ENCODE measurements at places on chromosomes 1 and 21.

DNA sequence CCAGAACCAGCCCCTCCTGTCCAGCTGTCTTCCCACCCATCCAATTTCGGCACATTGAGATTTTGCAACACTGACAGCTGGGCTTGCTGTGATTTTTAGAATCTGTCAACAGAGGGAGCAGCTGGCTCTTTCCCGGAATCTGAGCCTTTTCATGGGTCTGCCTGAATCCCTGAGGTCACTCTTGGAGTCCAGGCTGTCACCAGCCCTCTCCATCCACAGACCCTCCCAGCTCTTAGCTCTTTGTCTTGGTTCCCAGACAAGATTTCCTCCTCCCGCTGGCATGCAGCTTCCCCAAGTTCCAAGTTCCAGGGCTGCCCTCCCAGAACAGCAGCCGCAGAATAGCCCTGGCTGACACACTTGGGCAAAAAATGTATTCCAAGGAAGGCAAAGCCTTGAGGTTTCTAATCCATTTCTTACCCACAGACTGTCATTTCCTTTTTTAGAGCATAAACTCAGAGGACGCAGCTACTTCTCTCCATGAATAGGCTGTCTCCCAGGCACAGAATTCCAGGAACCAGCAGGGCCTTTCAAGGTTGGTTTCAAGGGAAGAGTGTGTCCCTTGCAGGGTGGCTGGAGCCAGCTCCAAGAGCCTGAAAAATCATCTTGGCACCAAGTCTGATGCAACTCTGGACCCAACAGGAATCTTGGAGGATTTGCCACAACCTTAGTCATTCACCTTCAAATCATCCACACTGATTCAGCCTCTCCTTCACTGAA lies 7.1 kb upstream of the TMEM61 start:
- DNase-seq = peak; percentile 52

DNA sequence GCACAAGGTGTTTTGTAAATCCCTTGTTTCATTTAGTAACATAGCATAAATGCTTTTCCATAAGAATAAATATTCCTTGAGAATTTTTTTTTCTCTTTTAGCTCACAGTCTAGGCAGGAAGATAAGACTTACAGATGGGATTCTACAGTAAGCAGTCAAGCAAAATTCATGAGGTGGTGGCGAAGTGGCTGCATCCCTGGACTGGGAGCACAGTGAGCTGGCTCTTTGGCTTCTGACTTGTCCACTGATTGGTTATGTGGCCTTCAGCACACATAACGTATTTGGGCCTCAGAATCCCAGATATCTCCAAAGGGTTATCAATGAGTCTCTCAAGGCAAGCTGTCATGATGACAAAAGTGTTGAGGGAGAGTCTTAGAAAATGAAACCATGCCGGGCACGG lies 99.8 kb downstream of the EBNA1BP2 start:
- no peak for DNase-seq

- no peak for DNase-seq
Observed at GRCh38 chr1:206829282-206829681, 36.1 kb upstream of the IL20 start.

- no peak for DNase-seq
Observed at GRCh38 chr1:101120868-101121267, 95.3 kb upstream of the DPH5 start.

DNA sequence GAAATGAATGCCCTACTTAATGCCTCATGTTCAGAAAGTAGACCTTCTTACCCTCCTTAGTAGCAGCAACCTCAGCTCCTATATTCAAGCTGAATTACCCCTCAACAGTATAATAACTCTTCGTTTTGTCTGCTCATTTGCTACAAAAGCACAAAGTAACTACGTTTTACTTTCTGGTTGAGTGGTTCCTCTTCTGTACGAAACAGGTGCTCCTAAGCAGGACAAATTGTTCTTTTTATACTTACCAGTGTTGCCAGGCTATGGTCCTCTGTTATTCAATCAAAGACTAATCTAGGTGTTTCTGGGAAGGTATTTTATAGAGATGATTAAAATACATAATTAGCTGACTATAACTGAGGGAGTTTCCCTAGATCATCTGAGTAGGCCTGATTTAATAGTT lies 484.2 kb upstream of the ADAMTS5 start:
- no peak for DNase-seq

DNA sequence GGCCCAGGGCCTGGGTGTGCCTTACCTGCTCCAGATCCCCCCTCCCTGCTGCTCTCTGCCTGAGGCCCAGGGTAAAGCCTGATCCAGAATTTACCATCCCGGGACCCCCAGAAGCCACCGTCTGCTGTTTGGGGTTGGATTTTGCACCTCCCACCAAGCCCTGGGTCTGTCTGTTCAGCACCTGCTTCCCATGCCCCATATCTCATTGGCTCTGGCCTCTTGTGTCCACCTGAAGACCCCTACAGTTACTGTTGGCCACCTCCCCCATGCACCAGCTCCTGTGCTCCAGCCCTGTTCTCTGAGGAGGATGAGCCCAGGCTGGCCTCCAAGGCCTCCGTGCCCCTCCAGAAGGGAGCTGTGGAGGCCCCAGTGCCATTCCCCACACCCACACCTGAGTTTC lies 113.9 kb downstream of the GRIK3 start:
- DNase-seq = no peak

GRCh38 chr1:240854367-240854766 lies 242.4 kb upstream of the GREM2 start:
- DNase-seq = no peak

DNA sequence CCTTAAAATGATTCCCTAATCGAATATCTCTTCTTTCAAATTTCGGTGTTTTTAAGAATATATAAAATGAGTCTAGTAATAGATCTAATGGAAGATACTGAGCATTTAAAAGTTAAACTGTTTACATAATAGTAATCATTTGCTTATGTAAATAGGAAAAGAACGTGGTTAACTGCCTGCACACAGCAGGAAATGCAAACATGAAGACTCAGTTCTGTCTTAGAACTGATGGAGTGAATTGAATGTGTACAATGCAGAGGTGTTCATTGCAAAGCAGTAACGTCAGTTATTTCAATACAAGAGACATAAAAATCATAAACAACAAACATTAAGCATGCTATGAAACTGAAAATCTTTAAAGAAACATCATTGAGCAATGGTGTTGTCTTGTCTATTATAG lies 359.4 kb upstream of the ADAMTS5 start:
- no peak for DNase-seq

GRCh38 chr1:31122101-31122735 lies 56.7 kb upstream of the PUM1 start:
- DNase-seq = no peak

DNA sequence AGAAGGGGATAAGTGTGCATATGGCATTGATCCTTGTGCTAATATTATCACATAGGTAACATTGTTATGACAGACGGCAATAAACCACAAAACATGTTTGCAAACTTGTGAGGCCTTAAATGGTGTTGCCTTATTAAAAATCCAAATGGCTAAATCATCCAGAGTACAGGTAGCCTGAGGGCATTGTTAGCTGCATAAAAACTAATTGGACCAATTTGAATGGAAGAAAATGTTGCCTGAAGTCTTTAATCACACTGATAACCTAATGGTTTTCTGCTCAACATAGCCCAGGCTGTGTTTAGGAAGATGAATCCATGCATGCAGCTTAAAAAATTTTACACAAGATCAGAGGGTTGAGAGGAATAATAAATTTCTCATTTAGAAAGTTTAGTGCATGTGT lies 19.4 kb upstream of the LRRC53 start:
- no peak for DNase-seq

DNA sequence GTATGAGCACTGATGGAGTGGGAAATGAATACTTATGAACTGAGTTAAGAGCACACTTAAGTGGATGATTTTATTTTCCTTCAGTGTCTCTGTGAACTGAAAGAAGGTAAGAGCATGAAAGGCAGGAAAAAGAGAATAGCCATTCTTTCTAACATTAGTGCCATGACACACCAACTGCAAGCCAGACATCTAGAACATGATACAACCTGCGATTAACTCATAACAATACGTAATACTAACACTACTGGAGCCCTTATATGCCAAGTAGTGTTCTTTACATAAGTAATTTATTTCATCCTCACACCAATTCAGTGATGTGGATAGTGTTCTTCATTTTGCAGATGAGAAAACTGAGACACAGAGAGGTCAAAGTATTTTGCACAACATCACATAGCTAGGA lies 56.7 kb downstream of the PRRX1 start:
- DNase-seq = no peak

GRCh38 chr1:64906447-64906846 lies 59.9 kb downstream of the JAK1 start:
- DNase-seq = no peak

DNA sequence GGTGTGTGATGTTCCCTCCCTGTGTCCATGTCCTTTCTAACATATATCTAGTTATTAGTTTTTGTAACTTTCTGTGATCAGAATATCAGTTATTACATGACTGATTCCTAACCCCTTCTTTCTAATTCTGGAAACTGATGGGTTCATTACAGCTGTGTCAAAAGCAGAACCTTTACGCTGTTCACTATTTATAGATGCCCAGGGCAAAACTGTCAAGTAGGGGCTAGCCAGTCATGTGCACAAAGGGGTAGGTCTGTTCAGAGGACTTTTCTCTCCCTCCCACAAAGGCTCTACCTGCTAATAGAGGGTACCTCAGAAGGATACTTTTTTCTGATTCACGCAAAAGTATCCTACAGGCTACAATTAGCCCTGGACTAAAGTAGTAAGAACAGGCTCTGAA lies 79.2 kb downstream of the NRDC start:
- no peak for DNase-seq

DNA sequence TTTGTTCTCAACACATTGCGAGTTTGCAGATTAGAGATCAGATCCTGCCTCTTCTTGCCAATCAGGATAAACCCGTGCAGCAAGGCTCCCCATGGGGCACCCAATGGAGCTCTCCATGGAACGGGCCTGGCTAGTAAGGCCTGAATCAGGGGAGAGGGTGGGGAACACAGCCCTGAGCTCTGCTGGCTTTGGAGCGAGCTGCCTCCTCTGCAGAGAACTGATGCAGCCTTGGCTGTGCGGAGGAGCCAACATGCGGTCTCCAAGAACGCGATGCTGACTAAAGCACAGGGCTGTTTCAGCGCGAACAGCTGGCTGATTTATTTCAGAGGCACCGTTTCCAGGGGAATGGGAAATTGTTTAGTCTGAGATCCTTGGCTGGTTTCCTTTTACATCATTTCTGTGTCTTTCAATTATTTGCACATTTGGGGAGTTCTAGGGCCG lies 139.7 kb downstream of the TSEN15 start:
- DNase-seq = no peak

DNA sequence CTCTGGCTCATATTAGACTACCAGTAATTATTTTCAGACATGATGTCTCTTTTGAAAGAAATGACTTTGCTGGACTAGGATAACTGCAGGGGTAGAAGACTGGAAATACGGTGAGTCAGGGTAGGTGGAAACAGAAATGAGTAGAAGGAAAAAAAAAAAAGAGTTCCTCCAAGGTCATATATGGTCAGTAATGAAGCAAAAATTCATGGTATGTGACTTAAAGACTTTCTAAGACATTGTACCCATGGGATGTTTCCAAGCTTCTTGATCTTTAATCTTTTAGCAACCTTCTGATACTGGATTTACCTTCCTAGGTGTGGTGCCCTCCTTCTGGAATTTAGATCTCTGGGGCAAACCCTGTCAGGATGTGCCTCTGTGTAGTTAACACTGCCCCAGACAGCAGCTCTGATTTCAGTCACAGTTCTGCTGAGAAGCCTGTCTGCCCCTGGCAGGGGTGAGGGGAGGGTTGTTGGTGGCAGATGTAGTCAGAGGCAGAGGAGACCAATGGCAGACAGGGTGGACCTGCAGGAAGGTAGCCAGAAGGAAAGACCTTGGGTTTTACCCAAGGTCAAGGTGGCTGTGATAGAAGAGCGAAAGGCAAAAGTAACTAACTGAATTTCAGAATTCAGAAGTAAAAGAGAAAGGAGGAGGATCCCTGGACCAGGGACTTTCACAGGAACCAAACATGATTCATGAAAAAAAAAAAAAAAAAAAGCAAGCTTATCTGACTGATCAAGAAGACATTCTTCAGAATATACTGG lies 44.1 kb upstream of the BCL10 start:
- DNase-seq = no peak

- no peak for DNase-seq
Observed at GRCh38 chr1:22920734-22921451, 51.8 kb downstream of the LACTBL1 start.

GRCh38 chr1:46153732-46154131 lies 21.2 kb upstream of the TSPAN1 start:
- DNase-seq = no peak

- DNase-seq = no peak
Observed at GRCh38 chr1:12121212-12122003, 45.4 kb upstream of the TNFRSF1B start.

GRCh38 chr1:26275580-26276431 lies 4.1 kb upstream of the SH3BGRL3 start:
- DNase-seq = peak; percentile 72

DNA sequence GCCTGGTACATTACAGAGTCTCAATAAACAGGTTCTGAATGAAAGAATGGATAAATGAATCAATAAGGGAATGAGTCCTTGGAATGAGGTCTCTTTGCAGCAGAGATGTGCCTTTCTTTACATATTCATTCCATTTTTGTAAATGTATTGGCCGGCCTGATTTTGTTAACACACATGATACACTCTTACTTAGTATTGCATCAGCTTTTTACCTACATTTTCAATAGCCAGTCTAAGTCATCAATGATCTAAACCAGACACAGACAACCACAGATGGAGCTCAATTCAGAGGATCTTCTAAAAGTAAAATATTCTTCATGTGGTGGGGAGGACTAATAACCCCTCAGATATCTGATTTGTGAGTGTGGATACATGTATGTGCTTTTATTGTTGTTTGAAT lies 653.1 kb downstream of the LMO4 start:
- no peak for DNase-seq

- no peak for DNase-seq
Observed at GRCh38 chr1:36864182-36864822, 170.0 kb downstream of the GRIK3 start.

DNA sequence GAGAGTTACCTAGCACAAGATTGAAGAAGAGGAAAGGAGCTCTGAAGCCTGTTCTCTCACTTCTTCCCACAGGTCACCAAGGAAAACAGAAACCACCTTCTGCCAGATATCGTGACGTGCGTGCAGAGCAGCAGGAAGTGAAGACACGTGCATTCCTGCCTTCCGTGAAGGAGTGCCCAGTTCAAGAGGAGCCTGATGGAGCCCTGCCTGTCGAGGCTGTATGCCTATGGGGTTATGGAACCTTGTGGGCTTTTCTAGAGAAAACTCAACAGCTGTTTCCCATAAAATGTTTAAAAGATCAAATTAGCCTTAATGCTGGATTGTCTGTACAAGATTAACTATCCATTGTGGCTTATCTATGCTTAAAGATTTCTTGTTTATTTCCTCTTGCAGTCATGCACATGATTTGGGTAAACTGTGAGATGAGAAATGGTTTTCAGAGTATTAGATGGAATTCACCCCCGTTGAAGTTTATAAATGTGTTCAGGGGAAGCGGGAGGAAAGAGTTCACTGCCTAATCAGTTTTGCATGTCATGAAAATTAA lies 27.8 kb downstream of the NTPCR start:
- no peak for DNase-seq

Measured in D341Med (cell line).